ENCODE measurements at places on chromosomes 3 and 15.
A peak's percentile ranks its signal among the peaks of the same experiment; 100 is the strongest.

DNA sequence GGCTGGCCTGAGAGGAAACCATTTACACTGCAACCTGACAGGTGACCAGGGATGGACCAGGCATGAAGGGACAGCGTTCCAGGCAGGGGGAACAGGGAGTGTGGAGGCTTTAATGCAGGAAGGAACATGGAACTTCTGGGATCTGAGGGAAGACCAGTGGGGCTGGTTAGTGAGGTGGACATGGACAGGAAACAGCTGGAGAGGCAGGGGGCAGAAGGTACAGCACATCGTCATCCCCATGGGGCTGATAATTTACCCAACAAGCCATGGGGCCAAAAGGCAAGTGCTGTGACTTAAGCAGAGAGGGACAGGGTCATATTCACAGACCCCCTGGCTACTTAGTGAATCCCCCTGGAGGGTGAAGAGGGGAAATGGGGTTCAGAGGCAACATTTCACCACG lies 77.0 kb upstream of the LARS2 start:
- no peak for DNase-seq

- peak; percentile 62 for DNase-seq
Measured at GRCh38 chr3:178714925-178715832, 178.9 kb downstream of the KCNMB2 start.

DNA sequence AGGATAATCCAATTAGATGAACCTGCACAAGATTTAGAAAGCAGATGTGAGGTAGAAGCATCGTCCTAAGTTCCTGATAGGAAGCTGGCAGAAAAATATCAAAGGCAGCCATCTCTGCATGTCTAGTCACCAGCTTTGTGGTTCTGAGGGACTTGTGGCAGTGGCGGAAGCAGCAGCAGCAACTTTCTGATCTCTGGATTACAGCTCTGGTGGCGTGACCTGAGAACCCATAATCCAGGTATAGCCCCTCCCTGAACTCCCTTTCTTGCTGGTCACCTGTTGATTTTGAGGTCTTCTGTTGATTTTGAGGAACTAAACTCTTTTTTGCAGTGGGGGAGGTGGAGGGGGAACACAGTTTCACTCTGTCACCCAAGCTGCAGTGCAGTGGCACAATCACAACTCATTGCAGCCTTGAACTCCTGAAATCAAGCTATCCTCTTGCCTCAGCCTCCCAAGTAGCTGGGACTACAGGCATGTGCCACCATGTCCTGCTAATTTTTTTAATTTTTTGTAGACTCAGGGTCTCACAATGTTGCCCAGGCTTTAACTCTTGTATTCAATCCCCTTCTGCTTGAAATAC lies 7.9 kb downstream of the FSIP1 start:
- no peak for DNase-seq

GRCh38 chr15:101382544-101382943 lies 87.5 kb upstream of the SNRPA1 start:
- no peak for DNase-seq

GRCh38 chr3:81048058-81048665 lies 713.3 kb downstream of the GBE1 start:
- no peak for DNase-seq

- no peak for DNase-seq
Measured at GRCh38 chr3:119571230-119571629, 8.1 kb upstream of the ADPRH start.

- no peak for DNase-seq
Measured at GRCh38 chr15:38593524-38593923, 28.9 kb upstream of the RASGRP1 start.

DNA sequence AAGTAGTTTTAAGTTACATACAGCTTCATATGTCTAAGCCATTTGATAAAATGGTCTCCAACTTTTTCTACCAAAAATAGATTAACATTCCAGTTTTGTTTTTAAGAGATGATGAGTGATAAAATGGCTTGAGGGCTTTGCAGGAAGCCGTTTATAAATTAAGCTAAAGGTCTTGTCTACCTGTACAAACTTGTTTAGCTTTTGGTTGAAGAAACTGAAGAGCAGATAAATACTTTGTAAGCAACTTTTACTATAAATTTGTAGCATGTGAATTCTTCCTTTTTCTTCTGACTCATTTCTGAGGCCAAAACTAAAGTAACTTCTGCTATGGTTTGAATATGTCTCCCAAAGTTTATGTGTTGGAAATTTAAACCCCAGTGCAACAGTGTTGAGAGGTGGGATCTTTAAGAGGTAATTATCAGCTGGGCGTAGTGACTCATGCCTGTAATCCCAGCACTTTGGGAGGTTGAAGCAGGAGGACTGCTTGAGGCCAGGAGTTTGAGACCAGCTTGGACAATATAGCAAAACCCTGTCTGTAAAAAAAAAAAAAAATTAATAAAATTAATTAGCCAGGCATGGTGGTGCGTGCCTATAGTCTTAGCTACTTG lies 8.2 kb upstream of the NEDD4 start:
- no peak for DNase-seq

GRCh38 chr3:18732474-18732873 lies 307.3 kb upstream of the SATB1 start:
- no peak for DNase-seq

DNA sequence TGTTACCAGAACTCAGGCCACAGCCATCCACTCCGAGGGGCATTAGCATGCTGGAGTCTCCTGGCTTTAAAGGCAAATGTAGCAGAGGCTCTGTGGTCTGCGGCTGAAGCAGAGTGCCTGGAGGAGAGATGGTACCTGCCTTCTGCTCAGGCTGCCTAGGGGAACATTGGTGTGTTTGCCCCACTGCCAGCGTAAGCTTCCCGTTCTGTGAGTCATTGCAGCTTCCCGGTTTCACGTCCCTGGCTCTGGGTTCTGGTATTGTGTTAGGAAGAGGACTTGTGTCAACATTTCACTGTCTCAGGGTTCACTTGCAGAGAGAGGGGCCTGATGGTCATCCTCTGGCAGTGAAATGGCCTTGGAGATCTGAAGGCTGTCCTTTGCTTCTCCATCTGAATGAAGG lies 1.8 kb downstream of the GASK1A start:
- DNase-seq: no peak

DNA sequence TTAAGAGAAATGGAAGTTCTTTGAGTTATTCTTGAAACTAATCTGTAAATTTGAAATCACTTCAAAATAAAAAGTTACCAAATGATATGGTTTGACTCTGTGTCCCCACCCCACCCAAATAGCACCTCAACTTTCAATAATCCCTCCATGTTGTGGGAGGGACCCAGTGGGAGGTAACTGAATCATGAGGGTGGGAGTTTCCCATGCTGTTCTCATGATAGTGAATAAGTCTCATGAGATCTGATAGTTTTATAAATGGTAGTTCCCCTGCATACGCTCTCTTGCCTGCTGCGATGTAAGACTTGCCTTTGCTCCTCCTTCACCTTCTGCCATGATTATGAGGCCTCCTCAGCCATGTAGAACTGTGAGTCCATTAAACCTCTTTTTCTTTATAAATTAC lies 690.7 kb upstream of the ZNF385D start:
- DNase-seq: no peak

- DNase-seq: no peak
Measured at GRCh38 chr3:138800248-138800647, 34.5 kb downstream of the PIK3CB start.

DNA sequence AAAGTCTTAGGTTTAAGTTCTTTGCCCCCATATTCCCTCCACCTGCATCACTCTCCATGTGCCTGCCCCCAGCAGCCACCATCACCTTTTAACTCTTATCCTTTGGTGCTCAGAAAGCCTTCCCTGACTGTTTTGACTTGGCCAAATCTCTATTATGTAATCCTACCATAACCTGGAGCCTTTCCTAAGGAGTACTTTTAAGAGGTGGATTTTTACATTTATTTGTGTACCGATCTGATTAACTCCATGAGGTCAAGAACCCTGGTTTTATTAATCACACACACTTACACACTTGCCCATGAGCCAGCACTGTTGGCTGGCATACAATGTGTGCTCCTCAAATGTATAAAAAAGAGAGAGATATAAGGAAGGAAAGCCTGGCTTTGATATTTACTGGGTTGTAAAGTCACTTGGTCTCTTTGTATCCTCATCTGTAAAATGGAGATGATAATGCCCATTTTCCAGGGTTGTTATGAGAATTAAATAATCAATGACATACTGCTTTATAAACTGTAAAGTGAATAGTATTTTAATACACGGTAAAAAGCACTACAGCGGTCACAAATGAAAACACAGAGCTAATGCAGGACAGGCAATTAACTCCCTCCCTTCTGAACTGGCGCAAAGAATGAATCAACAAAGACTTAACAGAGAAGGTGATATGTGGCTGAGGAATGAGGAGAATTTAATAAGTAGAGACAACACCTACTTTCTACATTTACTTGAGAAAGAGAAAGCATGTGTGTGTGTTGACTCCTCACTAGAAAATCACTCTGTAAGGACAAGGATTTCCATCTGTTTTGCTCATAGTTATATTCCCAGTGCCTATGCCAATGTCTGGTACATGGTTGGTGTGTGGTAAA lies 45.4 kb downstream of the ATP13A4 start:
- DNase-seq: no peak

GRCh38 chr15:68699881-68700454 lies 120.7 kb downstream of the ANP32A start:
- DNase-seq: no peak

DNA sequence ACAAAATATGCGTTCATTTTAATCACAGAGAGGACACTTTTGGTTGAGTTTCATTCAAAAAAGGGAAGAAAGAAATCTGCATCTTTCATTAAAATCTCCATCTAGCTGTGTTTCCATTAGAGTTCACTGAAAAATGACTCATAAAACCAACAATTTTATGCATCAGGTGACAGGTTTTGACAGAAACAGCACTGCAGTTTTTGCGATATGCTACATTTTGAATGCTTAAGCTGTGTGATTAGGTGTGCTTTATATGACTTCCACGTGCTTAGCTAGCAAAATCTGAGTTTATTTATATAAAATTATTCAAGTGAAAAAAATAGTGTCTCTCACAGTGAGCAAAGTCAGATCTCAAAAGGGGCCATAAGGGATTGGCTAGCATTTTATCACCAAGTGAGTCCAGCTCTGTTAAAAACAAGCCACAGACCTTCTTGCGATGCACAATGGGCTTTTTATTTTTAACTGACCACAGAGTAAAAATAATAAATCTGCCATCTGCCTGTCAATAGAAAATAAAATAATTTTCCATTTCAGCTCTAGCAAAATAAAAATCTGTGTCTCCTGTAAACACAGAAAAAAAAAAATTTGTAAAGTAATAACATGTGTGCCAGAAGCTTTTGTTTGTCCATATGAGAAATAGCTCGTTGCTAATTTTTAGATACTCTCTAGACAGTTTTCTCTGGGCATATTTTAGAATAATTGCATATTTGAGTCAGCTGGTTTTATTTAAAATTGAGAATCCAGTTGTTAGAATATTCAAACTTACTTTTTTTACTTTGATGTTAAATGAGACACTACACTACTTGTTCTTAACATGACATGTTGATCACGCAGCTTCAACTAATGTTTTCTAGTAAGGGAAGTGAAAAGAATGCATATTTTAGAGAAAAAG lies 409.8 kb downstream of the ROBO2 start:
- no peak for DNase-seq
